ENCODE measurements at places on chromosomes 2 and 18. TPM values are rescaled to one million over a fixed set of nuclear protein-coding genes. Genes with fewer than 3 reads are reported as not detected.

GRCh38 chr2:208511016-208511415 lies 104.4 kb downstream of the PTH2R start:
- DNase-seq, result no peak

DNA sequence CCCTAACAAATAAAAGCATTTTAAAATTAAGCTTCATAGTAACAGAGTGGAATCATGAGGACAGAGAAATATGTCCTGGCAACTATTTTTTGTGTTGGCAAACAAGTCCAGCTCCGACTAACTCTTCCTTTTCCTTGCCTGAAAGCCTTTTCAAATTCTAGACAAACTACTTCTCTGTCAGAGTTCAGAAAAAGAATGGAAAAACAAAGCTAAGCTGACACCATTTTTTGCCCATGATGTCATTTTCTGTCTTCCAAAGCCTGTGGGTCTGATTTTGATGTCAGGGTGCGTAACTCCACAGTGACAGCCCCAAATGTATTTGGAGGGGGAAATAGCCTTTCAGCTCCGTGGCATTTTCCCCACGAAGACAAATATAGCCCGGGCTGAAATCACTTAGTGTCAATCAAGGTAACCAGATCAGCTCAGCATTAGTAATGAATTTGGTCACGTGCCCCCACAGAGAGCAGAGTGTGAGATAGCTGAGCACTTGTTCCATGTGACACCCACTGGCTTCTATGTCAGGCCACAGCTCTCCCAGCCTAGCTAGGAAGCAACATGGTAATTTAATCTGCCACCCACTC lies 233.0 kb upstream of the SIX2 start:
- no peak for DNase-seq

DNA sequence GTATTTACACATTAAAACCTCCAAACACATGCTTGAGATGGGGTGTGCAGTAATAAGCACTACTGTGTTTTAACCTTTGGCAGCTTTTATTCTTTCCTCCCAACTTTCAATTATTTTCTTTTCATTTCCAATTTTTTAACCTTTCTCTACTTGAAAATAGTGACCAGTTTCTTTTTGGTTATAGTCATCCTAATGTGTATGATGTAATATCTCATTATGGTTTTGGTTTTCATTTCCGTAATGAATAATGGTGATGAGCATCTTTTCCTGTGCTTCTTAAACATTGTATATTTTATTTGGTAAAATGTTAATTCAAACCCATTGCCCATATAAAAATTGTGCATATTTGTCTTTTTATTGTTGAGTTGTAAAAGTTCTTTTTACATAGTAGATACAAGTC lies 103.5 kb downstream of the BMPR2 start:
- no peak for DNase-seq

- DNase-seq, result no peak
Measured at GRCh38 chr2:18988631-18989232, 369.7 kb downstream of the OSR1 start.

DNA sequence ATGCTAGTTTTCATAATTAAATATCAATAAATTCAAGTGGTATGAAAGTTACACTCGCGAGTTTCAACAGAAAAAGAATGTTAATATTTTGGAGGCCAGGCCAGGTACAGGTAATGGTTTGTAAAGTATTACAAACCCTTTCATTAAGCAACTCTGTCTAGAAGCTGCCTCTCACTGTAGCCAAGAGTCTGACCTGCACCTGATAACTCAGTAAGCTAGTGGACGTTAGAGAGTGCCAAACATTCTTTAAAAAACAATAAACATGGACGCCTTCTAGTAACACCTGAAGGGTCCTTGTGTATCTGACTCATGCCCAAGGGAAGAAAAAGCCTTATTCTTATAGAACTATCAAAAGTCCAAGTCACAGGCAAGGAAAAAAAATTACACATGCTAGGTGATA lies 70.2 kb downstream of the MBD2 start:
- DNase-seq, result no peak

GRCh38 chr18:48990481-48991318 lies 39.9 kb upstream of the SMAD7 start:
- DNase-seq, result peak; percentile 49

- no peak for DNase-seq
Measured at GRCh38 chr2:80354858-80355257, 50.3 kb upstream of the LRRTM1 start.

DNA sequence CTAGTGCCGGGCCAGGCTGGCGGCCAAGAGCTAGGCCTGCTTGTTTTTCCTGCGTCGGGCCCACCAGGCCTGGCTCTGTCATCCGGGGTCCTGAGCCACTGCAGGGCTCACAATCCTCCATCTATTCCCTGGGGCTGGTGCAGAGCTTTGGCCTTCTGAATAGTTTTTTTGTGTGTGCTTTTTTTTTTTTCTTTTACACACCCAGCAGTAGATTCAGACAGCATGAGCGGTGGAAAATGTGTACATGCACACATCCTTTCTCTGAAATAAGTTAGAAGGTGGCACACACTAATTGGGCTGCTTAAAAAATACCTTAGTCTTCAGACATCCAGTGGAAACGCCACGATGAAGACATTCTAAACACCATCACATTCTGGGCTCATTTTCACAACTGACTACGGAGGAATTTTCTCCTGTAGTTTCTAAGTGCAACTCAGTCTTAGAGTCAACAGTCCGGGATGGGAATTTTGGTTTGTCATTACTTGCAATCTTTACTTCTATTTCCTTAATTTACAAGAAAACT lies 6.1 kb downstream of the ZFP36L2 start:
- DNase-seq, result no peak

- DNase-seq, result no peak
Measured at GRCh38 chr2:84969511-84970209, 1.3 kb upstream of the KCMF1 start.

Gene VWA3B
- total RNA-seq, result not detected

Gene MPP4
- total RNA-seq, result not detected

Gene RNF144A
- 10.4 TPM for total RNA-seq

Gene IL18RAP
- total RNA-seq, result 1.3 TPM

Gene PPP1R1C
- total RNA-seq, result 5.5 TPM

DNA sequence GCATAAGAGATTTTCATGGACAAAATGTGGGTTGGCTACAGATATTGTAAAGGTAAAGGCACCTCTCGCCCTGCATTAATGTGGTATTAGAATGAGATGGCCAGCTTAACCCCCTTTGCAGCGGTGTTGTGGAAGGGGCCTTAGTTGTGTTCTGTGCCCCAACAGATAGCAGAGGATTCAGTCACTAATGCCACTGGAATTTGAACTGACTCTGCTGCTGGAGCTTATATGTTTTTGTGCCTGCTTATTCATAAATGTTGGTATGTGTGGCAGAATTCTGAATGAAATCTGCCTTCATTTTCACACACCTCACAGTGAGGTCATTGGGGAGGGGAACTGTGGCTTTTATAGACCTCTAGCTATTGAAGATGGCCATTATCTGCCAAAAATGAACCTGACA lies 90.7 kb upstream of the ITGA6 start:
- no peak for DNase-seq

DNA sequence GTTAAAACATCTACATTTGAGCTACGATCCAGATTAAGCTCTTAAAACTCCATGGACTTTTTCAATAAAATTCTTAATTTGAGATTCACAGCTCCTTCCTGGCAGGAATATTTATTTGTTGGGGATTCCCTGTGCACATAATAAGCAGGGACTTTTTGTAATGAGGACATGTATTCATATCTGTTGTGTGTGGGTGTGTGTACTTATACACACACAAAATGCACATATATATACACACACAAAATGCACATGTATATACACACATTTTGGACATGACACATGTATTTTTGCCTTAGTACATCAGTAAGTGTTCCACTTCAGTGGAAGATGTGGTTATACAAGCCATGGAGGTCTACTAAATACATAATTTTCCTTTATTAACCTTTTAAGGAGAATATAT lies 1131.1 kb upstream of the CDH2 start:
- no peak for DNase-seq

Gene DPP10
- 0.50 TPM for total RNA-seq

- no peak for DNase-seq
Measured at GRCh38 chr2:239991689-239992314, 33.3 kb downstream of the NDUFA10 start.

Gene RAB6C
- total RNA-seq, result not detected

Gene AMER3
- total RNA-seq, result not detected

DNA sequence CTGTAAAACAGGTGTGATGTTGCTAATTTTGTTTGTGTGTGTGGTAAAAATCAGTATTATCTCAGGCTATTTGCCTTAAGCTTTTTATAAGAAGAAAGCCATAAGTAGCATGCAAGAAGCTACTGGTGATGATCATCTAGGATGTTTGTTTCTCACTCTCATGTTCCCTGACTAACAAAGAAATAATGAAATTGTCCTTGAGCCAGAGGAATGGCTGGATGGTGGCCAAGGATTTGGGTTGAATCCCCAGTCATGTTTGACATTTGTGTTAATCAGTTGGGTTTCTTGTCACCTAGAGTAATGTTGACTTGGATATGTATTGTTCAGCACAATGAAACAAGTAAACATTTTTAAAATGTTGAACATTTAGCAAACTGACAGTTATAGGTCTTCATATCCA lies 496.8 kb upstream of the ZEB2 start:
- no peak for DNase-seq

Gene TTN
- total RNA-seq, result 1,545 TPM

DNA sequence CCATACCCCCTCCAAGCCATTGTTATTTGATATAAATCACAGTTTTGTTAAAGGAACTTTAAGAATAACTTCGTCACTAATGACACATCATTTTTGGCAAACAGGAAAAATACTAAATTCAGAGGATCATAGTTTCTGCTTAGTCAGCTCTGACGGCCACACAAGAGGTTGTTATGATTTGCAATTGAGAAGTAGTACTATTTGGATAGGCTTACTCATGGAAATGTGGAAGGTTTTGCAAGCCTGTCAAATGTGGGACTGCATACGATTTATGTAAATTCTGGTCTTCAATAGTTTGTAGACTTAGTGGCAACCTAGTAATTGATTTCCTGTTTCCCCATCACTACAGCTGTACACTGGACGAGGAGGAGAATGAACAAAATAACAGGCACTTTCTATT lies 108.1 kb downstream of the ARHGEF33 start:
- DNase-seq, result no peak

DNA sequence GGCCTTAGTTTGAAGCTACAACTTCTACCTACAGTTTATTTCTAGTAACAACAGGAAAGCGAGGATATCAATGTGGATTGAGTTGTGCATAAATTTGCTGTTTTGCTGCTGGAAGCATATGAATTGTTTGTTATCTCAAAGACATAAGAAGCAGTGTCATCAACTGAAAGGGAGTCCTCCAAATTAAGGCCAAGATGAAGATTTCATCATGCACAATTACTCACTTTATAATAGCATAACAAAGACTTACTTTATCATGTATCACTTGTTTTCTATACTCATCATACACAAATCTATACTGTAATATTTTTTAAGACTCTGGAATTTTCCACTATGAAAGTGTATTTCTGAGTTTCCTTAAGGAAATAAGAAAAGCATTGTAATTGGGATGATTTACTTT lies 136.1 kb upstream of the FANCL start:
- DNase-seq, result no peak

Measured in left cardiac atrium (tissue), 4 donors.